NCI-H2107 (cell line): ENCODE measurements at places on chromosomes 7 and 10.

DNA sequence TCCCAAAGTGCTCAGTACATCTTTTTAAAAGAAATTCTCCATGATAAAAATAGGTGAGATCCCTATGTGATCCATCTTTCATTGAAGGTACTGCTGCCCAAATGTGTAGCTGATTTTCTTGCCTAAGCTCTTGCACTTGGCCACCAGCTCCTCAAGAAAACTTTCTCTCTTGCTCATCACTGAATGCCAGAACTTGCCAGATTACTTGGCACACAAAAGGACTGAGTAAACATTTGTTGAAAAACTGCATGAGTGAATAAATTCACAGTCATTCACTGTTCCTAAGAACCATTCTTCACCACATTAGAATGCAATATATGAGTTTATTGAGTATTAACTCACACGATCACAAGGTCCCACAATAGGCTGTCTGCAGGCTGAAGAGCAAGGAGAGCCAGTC is 99.9 kb downstream of the TRIL start:
- no peak for DNase-seq

- DNase-seq, result no peak
These were observed 10.8 kb upstream of the ZNF862 start for GRCh38 chr7:149827089-149827981.

- DNase-seq, result no peak
These were observed 117.8 kb upstream of the C1QL3 start for GRCh38 chr10:16639471-16639870.

DNA sequence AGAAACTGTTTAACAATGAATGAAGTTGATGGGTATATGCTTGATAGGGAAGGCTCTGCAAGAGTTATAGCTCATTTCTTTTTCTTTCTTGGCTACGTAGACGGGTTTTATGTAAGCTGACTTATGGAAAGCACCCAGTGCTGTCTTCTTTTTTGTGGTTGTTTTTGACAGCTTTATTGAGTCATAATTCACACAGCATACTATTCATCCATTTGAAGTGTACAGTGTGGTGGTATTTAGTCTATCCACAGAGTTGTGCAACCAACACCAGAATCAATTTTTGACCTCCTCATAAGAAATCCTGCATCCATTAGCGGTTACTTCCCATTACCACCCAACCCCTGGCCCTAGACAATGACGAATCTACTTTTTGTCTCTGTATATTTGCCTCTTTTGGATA is 240.6 kb upstream of the KIAA1217 start:
- no peak for DNase-seq

DNA sequence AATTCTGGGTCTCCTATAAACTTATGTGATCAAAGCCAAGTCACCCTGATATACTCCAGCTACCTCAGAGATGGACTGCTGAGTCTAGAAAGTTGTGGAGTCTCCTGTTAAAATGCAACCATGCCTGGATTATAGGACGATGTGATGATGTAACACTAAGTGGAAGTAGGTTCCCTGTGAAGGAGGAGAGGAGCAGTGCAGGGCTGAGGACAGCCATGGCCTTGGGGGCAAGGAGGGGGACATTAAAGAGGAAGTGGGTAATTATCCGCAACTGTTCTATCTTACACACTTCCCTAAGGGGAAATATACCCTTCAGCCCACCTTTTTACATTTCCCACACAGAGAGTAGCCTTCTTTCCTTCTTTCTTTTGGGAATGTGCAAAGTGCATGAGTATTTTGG is 63.8 kb downstream of the MTPN start:
- no peak for DNase-seq

GRCh38 chr10:127470911-127471310 is 78.2 kb upstream of the NPS start:
- DNase-seq, result no peak

DNA sequence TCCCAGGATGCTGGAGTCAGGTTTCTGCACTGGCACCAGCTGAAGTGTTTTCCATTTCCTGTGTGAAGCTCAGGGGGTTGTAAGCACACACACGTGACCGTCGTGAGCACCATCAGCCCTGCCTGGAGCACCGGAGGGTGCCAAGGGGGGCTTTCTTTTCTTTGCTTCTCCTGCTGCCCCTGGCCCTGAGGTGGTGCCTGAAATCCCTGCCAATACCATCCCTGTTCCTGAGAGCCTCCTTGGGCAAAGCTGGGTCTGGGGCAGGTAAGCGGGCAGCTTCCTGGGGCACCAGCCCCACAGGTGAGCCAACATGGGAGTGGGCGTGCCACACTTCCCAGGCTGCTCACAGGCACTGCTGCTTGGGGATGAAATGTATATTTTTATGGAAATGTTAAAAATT is 593.6 kb downstream of the DNAJB6 start:
- DNase-seq, result peak; percentile 48

DNA sequence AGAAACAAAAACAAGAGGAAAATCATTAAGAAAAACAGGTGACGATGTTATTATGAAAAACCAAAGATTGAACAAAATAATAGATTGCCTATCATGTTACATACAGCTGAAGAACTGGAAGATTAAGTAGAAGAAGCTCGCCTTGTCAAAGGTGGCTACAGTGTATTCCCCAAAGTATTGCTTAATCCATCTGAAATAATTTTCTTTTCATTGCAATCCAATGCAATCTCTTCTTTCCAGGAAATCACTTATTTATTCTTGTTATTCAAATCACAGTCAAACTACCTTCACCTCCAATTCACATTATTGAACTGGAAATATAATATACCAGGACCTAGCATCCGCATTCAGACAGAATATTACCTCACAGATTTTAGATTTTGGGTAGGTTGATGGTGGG is 235.9 kb downstream of the AHR start:
- no peak for DNase-seq

GRCh38 chr7:94044806-94045205 is 40.7 kb upstream of the BET1 start:
- no peak for DNase-seq

DNA sequence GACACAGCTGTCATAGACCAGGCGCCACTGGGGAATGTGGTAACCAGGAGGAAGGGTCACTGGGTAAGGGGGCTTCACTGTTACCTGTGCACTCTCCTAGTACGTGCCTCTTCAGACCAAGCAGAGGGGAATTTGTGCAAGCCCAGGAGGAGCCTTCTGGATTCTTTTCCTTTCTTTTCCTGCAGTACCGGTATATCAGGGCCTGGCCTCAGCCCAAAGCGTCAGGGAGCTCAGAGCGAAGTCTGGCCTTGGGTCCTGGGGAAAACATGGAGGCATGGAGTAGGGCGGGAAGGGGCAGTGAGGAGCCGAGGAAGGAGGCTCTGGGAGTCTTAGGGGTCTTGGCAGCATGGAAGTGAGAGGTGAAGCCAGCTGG is 133.6 kb upstream of the GDF10 start:
- DNase-seq, result no peak

GRCh38 chr7:12581897-12582296 is 11.4 kb downstream of the SCIN start:
- DNase-seq, result no peak

DNA sequence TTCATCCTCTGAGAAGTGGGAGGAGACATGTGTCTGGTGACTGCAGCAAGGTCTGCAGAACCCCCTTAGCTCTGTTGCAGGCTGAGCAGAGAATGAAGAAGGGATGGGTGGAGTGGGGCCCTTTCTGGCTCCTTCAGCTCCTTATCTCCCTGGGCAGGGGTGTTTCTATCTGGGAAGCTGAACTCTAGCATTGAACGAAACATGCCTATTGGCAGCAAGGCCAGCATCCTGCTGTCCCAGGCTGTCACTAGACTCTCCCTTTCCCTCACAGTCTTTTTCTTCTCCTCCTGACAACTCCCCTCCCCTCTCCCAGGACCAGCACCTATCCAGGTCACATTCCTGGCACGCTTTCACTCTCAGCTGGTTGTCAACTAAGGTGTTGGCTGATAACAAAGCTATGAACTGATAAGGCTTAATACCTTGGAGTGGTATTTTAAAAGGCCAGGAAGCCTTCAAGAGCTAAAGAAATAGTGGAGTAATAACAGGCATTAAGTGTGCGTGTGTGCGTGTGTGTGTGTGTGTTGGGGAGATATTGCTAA is 128.8 kb upstream of the FZD8 start:
- no peak for DNase-seq

- no peak for DNase-seq
These were observed 16.7 kb upstream of the MAP3K8 start for GRCh38 chr10:30417301-30417700.

DNA sequence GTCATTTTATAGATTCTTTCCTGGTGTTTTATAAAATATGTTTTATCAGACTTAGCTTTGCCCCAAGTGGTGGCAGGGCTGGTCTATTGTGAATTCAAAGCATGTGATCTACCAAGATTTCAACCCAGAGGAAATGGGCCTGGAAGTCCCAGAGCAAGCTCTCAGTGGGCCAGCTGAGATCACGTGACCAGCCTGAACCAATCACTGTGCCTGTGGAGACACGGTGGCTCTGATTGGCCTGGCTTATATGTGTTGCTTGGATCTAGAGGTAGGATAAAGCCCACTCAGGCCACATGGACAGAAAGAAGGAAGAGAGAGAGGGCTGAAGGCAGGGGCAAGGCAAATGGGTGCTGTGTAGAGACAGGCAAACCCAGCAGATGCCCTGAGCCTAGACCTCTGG is 65.5 kb upstream of the GATA3 start:
- DNase-seq, result no peak

- DNase-seq, result no peak
These were observed 14.7 kb downstream of the NODAL start for GRCh38 chr10:70426823-70427222.

- DNase-seq, result no peak
These were observed 254.6 kb downstream of the TFEC start for GRCh38 chr7:115775981-115776380.

- no peak for DNase-seq
These were observed 1152.3 kb upstream of the C7orf33 start for GRCh38 chr7:147438216-147438615.

GRCh38 chr10:70255329-70256299 is 22.4 kb upstream of the PPA1 start:
- DNase-seq, result no peak

GRCh38 chr7:9186730-9187129 is 753.3 kb downstream of the NXPH1 start:
- DNase-seq, result no peak

GRCh38 chr7:158472596-158472995 is 115.0 kb downstream of the PTPRN2 start:
- DNase-seq, result no peak

GRCh38 chr10:114682121-114682520 is 24.0 kb upstream of the ABLIM1 start:
- DNase-seq, result no peak

- DNase-seq, result no peak
These were observed 46.6 kb downstream of the MACC1 start for GRCh38 chr7:20170633-20171032.

- no peak for DNase-seq
These were observed 37.2 kb downstream of the HTRA1 start for GRCh38 chr10:122498521-122498920.

DNA sequence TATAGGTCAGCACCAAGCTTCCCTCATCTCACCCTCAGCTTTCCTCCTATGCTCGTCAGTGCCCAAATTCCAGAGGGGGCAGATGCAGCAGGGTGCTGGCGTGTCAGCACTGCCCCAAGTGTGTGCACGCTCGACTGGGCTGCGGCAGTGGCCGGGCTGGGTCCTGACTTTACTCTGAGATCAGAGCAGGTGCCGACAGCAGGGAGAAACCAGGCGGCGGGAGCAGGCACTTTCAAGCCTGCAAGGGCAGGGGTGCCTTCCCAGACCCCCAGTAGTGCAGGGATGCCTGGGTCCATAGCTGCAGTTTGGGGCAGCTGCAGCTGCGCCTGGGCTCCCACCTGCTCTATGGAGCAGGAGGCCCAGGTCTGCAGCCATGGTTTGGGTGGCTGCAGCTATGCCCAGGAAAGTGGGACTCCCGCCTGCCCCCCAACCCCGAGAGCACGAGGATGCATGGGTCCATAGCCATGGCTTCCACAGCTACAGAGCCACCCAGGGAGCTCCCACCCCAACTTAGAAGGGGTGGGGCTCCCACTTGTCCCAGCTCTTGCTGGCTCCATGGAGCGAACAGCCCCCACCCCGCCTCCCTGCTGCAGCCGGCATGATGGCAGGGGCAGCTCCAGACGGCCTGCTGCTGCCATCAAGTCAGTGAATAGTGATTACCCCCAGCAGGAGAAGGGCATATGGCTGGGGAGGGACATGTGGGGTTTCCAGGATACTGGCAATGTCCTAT is 199.2 kb upstream of the KMT2E start:
- DNase-seq, result no peak

- DNase-seq, result no peak
These were observed 56.6 kb downstream of the HSPA12A start for GRCh38 chr10:116685807-116686206.

DNA sequence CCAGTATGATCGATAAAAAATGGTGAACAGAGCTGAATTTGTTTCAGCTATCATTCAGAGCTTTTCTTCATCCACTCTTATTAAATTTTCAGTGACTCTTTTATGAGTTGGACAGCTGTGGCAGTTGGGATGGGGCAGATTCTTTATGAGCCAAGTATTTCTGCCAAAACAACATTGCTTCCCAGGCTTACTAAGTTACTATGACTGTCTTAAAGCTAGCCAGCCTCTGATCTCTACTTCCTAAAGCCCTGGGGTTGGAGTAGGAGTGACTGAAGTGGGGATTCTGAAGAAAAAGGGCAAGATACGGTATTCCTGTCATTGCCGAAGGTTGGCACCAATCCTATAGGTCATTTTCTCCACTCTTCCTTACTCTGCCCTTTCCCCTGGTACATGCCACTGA is 12.7 kb downstream of the RPP30 start:
- DNase-seq, result no peak

GRCh38 chr7:141484907-141485306 is 66.3 kb upstream of the AGK start:
- peak; percentile 57 for DNase-seq

GRCh38 chr10:98567391-98568133 is 120.8 kb upstream of the HPS1 start:
- no peak for DNase-seq

- DNase-seq, result peak; percentile 25
These were observed 624 bp upstream of the CEP55 start for GRCh38 chr10:93495654-93496321.

DNA sequence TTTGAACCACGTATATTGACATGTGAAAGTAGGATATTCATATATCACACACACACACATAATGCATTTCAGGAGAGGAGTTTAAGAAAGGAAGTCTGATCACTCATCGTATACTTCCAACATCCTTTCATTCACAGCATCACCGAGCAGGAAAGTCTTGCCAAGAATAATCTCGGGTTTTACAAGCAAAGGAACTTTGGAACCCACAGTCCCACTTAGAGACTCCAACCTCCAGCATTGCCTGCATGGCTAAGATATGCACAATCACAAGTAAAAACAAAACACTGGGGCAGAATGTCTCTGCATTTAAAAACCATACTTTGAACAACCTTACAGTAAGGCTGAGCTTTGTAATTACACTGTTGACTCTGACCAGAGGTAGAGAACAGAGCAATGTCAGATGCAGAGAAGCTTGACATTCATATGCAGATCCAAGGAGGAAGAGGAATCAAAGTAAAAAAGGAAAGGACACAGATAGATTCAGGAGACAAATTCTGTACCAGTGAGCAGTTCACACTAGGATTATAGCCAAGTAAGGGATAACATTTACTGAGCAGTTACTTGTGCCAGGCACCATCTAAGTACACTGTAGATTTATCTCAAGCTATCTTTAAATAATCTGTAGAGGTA is 14.8 kb downstream of the THSD7A start:
- no peak for DNase-seq

- no peak for DNase-seq
These were observed 247.3 kb downstream of the ETV1 start for GRCh38 chr7:13742126-13742525.
